ENCODE measurements at places on chromosomes 6 and 20.

GRCh38 chr6:48977573-48977972 lies 485.5 kb downstream of the MMUT start:
- DNase-seq = no peak

GRCh38 chr20:9359561-9360308 lies 154.7 kb upstream of the LAMP5 start:
- DNase-seq = no peak

GRCh38 chr6:103826209-103826608 lies 1033.5 kb downstream of the HACE1 start:
- DNase-seq = no peak

DNA sequence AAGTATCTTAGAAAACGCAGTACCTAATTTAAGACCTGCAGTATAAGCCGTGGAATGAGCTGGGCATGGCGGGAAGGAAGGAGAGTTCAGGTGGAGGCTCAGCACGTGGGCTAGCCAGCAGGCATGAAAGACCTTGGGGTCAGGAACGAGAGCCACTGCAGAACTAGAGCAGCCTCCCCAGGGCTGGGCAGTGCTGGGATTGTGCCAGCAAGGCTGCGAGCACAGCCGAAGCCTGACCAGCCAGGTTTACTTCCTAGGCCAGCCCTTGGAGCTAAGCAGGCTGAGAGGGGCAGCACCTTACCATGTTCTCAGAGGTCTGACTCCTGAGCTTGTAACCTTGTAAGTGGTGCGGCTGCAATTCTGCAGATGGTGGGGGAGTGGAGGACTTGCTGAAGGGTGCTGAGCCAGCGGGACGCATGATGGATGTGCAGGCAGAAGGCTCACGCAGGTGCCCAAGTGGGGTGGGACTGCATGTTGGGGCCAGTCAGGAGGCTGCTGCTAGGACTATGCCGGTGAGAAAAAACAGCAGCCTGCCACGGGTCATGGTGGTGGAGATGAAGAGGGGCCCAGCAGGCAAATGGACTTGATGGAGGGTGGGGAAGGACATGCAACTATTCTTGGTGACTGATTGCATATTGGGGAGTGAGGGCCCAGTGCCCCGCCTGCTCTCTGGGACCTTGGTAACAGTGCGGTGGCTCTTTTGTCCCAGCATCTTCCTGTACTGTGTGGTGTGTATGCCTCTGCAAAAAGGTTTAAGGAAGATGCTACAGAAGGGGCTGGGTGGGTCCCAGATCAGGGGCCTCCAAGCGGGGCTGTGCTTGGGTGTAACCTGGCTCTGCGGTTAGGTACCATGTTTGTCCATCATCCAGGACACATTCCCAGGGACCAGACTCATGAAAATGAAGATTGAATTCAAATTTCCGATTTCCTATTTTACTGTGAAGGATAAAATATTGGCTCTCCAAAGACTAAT lies 37.6 kb upstream of the IRF4 start:
- no peak for DNase-seq

- DNase-seq = no peak
Observed at GRCh38 chr6:47106721-47107197, 64.6 kb upstream of the ADGRF1 start.

DNA sequence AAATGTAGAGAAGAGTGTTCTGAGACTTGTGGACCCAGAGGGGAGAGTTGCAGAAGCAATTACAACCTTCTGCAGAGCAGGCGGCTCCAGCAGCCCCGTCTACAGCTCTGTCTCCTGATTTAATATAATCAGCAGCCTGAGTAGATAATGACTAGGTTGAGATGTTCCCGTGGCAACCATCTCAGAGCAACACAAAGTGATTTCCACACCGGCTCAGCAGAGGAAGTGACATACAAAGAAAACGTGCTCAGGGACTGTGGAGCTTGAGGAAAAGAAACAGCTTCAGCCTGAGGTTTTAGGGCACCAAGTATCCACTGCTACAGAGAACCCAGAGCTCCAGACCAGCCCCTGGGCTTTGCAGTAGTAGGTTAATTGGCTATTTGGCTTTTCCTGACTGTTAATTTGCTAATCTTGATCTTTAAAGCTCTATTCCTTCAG lies 136.4 kb downstream of the MTFR2 start:
- no peak for DNase-seq

GRCh38 chr6:106751501-106752252 lies 122.3 kb downstream of the QRSL1 start:
- DNase-seq = no peak

DNA sequence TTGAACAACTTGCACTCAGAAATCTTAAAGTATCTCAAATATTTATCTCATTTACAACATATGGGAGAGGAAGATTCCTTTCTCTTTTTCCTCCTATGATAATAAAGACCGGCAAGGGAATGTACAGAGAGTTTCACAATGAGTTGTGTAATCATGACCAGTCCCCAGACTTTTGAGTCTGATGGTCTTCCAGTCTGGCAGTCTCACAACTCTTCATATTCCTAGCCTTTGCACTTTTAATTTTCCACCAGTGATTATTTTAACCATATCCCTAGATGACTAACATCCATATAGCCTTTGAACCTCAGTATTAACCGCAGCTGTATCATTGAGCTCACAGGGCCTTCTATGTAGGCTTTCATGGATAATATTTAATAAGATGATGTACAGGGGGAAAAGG lies 278.5 kb downstream of the KHDC1L start:
- no peak for DNase-seq

DNA sequence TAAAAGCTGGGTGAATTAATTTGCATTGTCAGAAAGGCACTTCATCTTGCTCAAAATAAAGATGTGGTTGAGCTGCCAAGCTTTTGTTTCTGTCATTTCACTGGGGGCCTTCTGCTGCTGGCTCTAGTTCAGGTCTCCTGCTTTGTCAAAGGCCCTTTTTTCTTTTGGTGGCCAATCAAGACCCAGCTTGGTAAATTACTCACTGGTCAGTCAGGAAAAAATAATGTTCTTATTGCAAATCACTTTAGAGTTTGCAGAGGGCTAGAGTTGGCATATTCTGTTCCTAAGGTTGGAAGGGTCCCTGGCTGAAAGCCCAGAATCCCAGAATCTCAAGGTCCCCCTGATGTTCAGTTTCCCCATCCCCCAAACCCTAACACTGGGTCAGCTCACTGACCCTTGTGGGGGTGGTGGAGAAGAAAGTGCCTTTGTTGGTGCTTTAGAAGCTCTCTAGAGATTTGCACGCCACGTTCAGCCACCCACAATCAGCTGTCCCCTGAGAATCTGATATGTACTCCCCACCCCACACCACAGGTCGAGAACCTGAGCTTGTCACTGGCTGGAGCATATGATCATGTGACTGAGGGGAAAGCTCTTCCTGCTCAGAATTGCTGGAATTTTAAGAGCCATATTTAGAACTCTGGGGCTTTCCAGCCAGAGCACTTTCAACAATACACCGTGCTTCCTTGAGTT lies 21.7 kb upstream of the BNIP5 start:
- DNase-seq = no peak

DNA sequence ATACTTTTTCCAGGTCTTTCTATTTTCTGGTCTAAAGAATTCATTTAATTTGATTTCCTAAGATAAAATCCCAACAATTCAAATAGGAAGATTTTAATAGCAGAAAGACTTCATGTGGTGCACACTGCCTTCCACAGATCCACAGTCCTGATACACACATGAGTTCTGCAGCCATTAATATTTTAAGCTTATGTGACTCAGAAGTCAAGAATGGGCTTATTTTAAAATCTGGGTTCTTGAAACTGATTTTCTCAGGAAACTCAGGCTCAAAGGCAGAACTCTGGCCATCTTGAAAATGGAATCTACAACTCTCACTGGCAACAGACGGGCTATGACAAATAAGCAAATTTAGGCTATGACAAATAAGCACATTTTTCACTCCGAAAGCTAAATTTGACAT lies 88.2 kb downstream of the COL12A1 start:
- DNase-seq = no peak

DNA sequence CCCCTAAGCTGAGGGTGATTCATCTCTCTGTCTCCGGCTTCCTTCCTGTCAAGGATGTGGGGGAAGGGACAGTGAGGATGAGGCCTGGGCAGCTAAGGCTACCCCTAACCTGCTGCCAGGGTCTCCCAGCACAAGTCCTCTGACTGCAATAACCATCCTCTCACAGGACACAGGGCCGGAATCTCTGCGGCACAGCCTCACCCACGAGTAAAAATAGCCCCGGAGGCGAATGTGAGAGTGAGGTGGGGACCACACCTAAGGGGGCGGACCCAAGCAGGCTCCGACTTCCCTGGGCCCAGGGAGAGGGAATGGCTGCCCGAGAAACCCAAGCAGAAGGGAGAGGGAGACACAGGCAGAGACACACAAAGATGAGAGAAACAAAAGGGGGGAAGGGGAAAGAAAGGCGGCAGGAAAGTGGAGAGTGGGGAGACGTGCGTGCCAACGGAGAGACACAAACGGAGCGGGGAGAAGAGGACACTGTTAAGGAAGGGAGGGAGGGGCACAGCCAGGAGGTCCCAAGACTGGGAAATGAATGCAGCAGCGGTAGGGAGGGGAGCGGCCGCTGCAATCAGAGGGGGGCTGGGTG lies 1.4 kb downstream of the CLIC1 start:
- no peak for DNase-seq

All from esophagus muscularis mucosa (tissue), 4 donors.